ENCODE measurements at places on chromosomes 4 and X.

DNA sequence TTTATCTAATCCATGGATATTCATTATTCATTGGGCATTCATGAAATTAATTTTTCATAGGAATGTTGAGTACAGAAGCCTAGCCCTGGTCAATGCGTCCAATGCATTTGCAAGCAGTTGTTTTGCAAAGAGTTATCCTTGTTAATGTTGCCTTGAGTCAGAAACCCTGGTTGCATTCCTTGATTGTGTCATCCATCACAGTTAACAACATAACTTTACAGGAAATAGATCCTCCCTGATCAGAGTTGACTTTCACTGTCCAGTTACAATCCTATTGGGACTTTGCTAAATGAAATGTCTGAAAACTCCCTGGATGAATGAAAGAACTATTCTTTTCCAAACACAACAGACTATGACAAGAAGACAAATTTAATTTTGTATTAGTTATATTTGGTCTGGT, 924.3 kb upstream of the SLIT2 start:
- DNase-seq = no peak

- DNase-seq = no peak
These were observed 33.4 kb upstream of the FAM47B start for GRCh38 chrX:34909151-34909550.

GRCh38 chrX:133374874-133375387, 40.4 kb downstream of the GPC4 start:
- no peak for DNase-seq

DNA sequence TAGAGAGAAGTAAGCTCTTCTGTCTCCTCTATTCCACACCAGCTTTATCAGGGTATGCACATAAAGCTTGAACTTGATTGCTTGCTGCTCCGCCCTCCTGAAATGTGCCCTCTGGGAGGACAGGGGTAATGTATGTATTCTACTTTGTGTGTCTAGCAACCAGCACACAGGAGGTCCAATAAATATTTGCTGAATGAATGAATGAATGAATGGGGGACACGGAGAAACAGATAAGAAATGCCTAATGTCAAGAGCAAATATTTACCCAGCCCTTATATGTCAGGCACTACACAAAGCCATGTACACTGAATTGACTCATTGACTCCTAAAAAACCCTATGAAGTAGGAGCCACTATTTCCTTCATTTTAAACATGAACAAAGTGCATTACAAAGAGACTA, 2.3 kb upstream of the MSL3 start:
- no peak for DNase-seq

DNA sequence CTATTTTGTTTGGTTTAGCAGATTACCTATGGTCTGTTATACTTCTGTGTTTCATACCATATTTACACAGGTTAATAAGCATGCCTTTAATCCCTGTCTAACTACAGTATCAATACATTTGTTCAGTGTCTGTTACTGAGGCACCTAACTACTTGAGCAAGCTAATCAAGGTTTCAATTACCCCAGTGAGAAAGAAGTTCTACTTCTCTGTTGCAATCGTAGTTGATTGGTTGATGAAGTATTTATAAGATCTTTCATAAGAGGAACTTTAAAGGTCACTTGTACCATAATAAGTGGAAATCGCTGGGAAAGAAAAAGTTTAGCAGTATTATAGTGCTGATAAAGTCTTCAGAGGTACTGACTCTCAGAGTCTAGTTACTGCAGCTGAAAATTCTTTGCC, 490.6 kb downstream of the RPA4 start:
- no peak for DNase-seq

DNA sequence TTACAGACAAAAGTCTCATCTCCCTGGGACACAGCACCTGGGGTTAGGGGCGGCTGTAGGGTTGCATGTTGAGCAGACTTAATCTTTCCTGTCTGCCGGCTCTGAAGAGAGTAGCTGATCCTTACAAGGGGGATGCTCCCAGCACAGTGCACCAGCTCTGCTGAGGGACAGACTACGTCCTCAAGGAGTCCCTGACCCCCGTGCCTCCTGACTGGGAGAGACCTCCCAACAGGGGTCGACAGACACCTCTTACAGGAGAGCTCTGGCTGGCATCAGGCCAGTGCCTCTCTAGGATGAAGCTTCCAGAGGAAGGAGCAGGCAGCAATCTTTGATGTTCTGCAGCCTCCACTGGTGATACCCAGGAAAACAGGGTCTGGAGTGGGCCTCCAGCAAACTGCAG, 506.0 kb upstream of the FMR1 start:
- no peak for DNase-seq

- peak; percentile 59 for DNase-seq
These were observed 145.7 kb downstream of the RAPGEF2 start for GRCh38 chr4:159248384-159249178.

- peak; percentile 66 for DNase-seq
These were observed 57.1 kb upstream of the ATXN3L start for GRCh38 chrX:13376857-13377549.

DNA sequence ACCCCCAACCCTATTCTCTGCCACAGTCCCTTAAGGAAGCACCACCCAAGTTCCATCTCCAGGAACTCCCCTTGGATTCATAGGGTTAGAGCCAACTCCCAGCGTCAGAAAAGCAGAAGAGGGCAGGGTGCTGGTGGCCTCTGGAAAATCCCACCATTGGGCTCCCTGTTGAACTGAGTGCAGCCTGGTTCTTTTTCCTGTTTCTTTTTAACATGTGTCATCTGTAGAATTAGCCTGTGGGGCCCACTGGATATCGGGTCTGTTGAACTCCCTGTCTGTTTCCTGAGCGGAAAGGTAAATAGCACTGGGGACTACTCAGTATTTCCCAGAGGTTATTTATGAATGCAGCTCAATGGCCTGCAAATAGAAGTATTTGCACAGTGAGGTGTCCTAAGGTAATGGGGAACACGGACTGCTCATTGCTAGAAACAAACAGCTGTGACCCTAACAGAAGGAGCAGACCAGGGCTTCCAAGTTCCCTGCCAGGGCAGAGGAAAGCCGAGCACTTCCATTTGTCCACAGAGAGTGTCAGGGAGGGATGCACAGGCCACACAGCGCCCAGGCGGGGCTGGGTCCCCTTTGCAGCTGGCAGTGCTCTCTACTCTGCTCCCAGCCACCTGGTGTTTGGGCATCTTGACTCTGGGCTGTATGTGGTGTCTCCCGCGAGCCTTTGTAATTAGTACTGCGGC, 102.6 kb downstream of the FHDC1 start:
- no peak for DNase-seq

- no peak for DNase-seq
These were observed 890 bp downstream of the BOD1L1 start for GRCh38 chr4:13626492-13627177.

DNA sequence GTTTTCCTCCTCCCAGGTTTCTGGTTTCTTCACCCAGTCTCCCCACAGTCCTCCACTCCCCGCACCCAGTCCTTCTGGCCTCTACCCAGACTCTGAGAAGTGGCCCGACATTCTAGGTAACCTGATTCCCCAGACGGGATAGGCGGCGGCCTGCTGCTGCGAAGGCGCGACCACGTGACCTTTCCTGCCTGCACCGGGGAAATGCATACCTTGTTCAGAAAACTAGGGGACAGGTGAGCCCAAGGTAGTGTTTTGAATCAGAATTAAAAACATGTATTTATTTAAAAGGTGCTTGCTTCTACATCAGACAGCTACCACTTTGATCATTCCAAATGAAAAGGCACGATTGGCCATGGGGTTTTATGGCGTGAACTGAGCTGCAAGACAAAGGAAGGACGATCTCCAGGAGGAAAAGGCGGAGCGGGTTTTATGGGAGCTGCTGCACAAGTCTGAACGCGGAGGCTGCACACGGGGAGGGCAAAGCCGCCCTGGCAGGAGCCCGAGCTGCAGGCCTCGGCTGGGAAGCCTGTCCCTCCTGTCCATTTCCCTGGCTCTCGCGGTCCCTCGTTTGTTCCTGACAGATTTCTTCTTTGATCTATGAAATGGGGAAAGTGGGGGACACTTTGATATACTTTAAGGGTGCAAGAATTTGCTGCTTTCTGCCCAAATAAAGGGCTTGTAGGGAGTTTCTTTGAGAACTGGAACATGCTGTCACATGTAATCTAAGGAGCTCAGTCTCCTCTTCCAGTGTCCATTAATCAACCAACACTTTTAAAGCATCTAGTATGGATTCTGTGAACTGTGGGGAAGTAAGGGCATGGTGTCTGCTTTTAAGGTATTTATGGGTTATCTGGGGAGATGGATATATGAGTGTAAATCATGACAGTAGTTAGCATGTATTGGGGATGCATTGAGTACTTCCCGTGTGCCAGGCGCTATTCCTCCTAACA, 150.9 kb downstream of the SPRY1 start:
- DNase-seq = no peak

DNA sequence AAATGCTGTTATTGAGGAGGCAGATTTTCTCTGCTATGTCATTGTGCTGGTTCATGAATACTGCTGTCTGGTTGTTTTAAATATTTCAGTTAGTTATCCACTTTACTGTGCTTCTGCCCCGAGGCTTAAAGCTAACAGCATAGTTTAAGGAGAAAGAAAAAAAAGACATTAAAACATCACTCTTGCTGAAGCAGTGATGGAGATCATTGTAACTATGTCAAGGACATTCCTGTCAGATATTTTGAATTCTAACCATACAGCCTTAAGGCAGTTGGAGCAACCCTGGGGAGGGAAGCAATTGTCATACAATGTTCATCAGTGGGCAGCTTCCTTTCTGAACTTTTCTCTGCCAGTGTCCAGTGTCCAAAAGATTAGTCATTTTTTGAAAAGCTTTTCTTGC, 199.0 kb upstream of the DDX53 start:
- DNase-seq = no peak

GRCh38 chr4:139108567-139109128, 68.4 kb downstream of the ELF2 start:
- no peak for DNase-seq

DNA sequence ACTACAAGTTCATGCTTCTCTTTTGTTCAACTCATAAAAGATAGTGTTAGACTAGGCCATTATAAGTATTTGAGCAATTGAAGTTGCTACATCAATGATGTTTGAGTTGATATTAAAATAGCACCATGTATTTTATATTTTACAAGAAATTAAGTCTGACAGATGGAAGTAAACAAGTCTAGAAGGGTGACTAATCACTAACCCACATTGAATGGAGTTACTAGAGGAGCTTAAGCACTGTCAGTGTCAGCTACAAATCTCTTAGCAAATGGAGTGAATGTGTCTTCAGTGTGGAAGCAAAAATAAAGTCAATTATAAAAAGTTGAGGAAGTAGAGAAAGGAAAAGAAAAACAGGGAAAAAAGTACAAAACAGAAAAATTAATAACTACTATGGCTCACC, 592.5 kb downstream of the PCDH18 start:
- DNase-seq = no peak

- no peak for DNase-seq
These were observed 130.0 kb downstream of the AR start for GRCh38 chrX:67673741-67674274.

DNA sequence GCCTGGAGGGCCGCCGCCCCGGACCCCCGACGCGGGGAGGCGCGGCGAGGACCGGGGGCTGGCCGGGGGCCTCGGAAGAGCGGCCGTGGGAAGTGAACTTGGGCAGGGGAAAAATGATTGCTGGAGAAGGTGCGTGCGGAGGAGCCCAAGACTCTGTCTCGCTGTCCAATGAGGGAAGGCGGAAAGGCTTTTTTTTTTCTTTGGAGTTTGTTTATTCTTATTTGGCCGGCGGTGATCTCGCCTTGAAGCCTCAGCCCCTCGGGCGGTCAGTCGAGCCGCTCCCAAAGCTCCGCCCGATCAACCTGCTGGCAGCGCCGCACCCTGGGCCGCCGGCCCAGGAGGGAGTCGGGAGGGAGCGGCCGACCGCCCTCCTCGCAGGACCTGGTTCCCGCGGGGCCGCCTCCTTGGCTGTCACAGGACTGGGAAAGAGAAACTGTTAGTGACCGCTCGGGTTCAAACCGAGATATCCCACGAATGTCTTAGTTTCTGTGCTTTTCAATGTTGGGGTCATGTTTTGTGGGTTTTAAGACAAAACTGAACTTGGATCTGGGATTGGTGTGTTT, 2.5 kb downstream of the CPEB2 start:
- DNase-seq = no peak

DNA sequence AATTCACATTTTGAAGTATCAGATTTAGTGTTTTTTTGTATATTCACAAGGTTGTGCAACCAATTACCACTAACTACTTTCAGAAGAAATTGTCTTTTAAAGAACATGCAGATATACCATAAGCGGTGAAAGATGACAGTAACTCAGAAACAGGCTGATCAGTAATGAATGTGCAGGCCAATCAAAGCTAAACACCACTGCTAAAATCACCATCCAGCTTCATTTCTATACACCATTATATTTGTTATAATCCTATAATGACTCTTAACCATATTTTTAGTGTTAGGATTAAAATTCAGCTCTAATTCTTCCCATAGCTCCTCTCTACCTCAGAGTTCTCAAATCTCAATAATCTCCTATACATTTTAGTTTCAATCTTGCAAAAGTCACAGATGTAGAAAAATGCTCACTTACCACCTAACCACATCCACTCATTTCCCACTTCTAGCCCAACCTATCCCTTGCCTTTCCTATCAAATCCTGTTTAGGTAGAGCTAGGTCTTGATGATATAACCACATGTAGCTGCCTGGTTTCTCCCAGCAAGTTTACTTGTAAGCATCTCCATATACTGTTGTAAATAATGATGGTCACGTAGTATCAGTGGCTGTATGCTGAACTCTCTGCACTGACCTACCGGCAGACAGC, 16.6 kb downstream of the COQ2 start:
- no peak for DNase-seq

- DNase-seq = no peak
These were observed 1058.3 kb upstream of the SLIT2 start for GRCh38 chr4:19193274-19193981.

GRCh38 chr4:128862608-128863311, 53.3 kb downstream of the JADE1 start:
- DNase-seq = no peak

- no peak for DNase-seq
These were observed 4.3 kb upstream of the MID1IP1 start for GRCh38 chrX:38796946-38797345.

DNA sequence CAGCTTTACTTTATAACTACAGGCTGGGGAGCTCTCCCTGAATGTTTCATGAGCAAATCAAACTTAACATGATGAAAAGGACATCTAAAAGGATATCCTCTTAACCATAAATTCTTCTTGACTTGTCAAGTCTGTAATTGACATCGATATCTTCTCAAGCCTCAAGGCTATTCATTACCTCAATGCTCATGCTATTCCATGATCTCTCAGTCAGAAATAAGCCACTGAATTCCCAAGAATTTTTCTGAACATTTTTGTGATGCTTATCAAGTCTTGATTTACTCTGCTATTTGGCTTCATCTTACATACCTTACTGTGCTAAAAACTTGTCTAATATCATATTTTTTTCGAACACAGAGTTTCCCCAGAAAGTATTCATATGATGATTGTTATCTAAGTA, 433.4 kb downstream of the PDGFC start:
- no peak for DNase-seq

GRCh38 chrX:101078716-101079598, at the start of gene TMEM35A:
TMEM35A (plus strand) TSS chrX:101078879; CDS start chrX:101079003, 124 bp downstream.
- DNase-seq = no peak

- peak; percentile 10 for DNase-seq
These were observed 3.1 kb upstream of the FGB start for GRCh38 chr4:154559494-154560418.

GRCh38 chr4:18406264-18406663, 384.7 kb upstream of the LCORL start:
- DNase-seq = no peak

DNA sequence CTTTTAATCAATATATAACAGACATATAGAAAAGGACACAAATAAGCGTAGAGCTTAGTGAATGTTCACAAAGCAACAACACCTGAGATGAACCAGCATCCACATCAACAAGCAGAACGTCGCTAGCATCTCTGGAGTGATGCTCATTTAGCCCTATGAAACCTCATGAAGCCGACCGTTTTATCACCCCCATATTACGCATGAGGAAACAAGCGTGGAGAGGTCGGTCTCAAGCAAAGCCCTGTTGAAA, 524 bp upstream of the RPS3A start:
- DNase-seq = no peak

All from smooth muscle cell of the brain vasculature (primary cell).